Hindlimb muscle (tissue), 1 donor: ENCODE measurements at places on chromosomes 4 and X. TPM values are rescaled to one million over a fixed set of nuclear protein-coding genes. Genes with fewer than 3 reads are reported as not detected.

Gene ADH1A
- polyA plus RNA-seq: 0.88 TPM

Gene ZNF81
- 3.8 TPM for polyA plus RNA-seq

- DNase-seq: no peak
Observed at GRCh38 chr4:1336088-1336491, 10.9 kb upstream of the UVSSA start.

GRCh38 chrX:145821291-145821897, 3.8 kb downstream of the SLITRK2 start:
- DNase-seq: no peak

Gene DCAF8L2
- not detected for polyA plus RNA-seq

GRCh38 chr4:61447918-61448317, 247.8 kb downstream of the ADGRL3 start:
- DNase-seq: no peak

- no peak for DNase-seq
Observed at GRCh38 chr4:126058596-126058995, 743.8 kb downstream of the FAT4 start.

DNA sequence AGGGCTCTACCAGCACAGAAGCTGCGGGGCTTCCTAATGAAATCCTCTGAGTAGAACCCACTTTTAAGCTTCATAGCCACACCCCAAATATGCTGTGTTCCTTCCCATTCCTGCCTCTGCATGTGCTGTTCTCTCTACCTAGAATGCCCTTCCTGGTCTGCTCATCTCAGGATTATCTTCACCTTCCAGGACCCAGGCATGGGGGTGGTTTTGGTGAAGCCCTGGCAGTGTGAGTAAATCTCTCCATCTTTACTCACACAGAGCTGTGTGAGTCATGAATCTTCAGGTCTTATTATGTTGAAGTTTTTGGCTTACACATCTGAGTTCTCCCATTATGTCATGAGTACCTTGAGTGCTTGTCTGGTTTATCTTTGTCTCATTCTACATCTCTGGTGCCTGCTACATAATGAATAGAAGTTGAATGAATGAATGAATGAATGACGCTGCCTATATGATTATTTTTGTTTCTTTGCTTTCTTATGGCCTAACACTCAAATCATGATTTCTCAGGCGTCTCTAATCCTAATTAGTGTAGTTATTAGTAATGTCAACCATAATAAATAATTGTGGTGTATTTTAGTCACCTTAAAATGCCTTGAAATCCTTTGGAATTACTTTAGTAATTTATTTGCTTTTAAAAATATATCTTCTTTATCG, 41.9 kb downstream of the HADH start:
- DNase-seq: no peak

GRCh38 chr4:59615316-59615715, 1584.8 kb upstream of the ADGRL3 start:
- DNase-seq: no peak

Gene PRSS12
- polyA plus RNA-seq: 3.9 TPM

Gene PHEX
- polyA plus RNA-seq: 1.3 TPM

- no peak for DNase-seq
Observed at GRCh38 chrX:44975666-44976263, 102.8 kb downstream of the KDM6A start.
